ENCODE measurements at places on chromosomes 2 and 18. TPM values are rescaled to one million over a fixed set of nuclear protein-coding genes. Genes with fewer than 3 reads are reported as not detected.

GRCh38 chr18:23131693-23132319 is 3.5 kb upstream of the CABLES1 start:
- no peak overlapping the region for H3K4me3 ChIP-seq
- no peak for DNase-seq
- H3K27ac ChIP-seq, result no peak overlapping the region
- peaks cover 24% of the 10 kb centered on the region for H3K4me1 ChIP-seq
- no peaks in the 10 kb centered on the region for H3K27me3 ChIP-seq
- H3K36me3 ChIP-seq, result no peaks in the 10 kb centered on the region

- H3K36me3 ChIP-seq, result no peaks in the 10 kb centered on the region
- no peak overlapping the region for H3K27ac ChIP-seq
Observed at GRCh38 chr2:147382322-147382948, 462.4 kb upstream of the ACVR2A start.

DNA sequence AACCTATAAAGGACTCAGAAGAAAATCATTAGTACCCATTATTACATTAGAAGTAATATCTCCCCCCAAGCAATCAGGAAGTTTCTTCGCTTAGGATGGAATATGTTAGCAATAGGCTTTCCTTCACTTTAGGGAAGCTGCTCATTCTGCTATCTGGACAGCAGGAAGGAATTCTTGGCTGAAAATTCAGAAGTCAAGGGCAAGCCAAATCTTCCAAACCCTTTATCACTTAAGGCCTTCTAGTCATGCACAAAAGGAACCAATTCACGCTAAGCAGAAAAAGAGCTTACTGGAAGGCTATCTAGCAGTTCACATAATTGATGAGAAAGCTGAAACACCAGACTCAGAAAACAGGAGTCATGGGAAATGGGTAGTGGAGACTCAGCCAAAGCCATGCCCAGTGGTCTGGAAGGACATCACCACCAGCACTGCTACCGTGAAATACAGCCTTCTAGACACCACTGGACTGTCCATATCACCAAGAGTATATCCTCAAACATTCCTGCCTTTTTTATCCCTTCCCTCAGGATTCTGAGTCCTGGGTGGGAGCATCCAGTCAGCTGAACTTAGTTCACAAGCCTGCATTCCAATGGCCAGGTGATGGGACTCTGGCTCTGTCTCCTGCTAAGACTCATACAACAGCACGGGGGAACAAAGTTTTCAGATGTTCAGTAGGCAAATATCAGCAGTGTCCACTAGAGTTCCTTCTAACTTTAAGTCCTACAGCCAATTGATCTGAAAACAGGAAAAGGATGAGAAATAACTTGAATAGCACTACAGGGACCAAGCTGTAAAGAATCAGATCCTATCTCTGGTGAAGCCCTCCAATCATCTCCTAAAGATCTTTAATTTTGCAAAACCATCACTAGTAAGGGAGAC is 14.8 kb upstream of the ADAM17 start:
- DNase-seq, result no peak
- H3K36me3 ChIP-seq, result no peaks in the 10 kb centered on the region
- no peaks in the 10 kb centered on the region for H3K4me1 ChIP-seq
- H3K27ac ChIP-seq, result no peak overlapping the region

GRCh38 chr2:154195644-154196195 is 324.0 kb downstream of the GALNT13 start:
- H3K27me3 ChIP-seq, result no peaks in the 10 kb centered on the region
- H3K4me3 ChIP-seq, result no peak overlapping the region
- H3K36me3 ChIP-seq, result no peaks in the 10 kb centered on the region

GYPC gene
- 84.8 TPM for total RNA-seq

DNA sequence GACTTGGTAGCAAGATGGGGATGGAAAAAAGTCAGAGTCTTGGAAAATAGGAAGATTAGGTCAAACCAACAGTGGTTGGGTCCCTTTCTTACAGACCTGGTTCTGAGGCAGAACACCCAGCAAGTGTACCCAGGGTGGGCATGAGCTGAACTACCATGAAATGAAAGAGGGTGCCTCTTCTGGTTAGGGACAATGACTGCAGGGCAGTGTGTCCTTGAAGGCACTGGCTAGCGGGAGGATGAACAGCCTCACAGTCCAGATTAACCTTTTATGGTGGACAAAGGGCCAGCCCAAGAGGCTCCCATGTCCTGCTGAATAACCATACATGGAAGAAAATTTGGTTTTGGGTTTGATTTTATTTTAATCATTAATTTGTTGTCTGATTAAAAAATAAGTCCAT is 61.8 kb upstream of the CCDC85A start:
- H3K27ac ChIP-seq, result no peak overlapping the region
- no peaks in the 10 kb centered on the region for H3K36me3 ChIP-seq
- H3K4me1 ChIP-seq, result no peaks in the 10 kb centered on the region
- H3K4me3 ChIP-seq, result no peak overlapping the region

- no peaks in the 10 kb centered on the region for H3K27me3 ChIP-seq
- no peak overlapping the region for H3K4me3 ChIP-seq
- H3K36me3 ChIP-seq, result no peaks in the 10 kb centered on the region
- H3K4me1 ChIP-seq, result no peaks in the 10 kb centered on the region
- DNase-seq, result no peak
Observed at GRCh38 chr18:78859686-78860085, 119.9 kb upstream of the SALL3 start.

GRCh38 chr2:62382122-62382521 is 123.9 kb downstream of the TMEM17 start:
- H3K27me3 ChIP-seq, result no peaks in the 10 kb centered on the region
- no peaks in the 10 kb centered on the region for H3K36me3 ChIP-seq
- no peak overlapping the region for H3K27ac ChIP-seq
- no peak for DNase-seq

GRCh38 chr18:77069931-77070330 is 62.7 kb downstream of the MBP start:
- H3K4me3 ChIP-seq, result no peak overlapping the region
- no peaks in the 10 kb centered on the region for H3K27me3 ChIP-seq
- no peak for DNase-seq
- no peaks in the 10 kb centered on the region for H3K36me3 ChIP-seq
- H3K4me1 ChIP-seq, result peaks cover 72% of the 10 kb centered on the region

GRCh38 chr2:285531-285930 is 2.4 kb downstream of the ALKAL2 start:
- no peak overlapping the region for H3K4me3 ChIP-seq
- H3K36me3 ChIP-seq, result peaks cover 13% of the 10 kb centered on the region
- H3K27me3 ChIP-seq, result peaks cover 6% of the 10 kb centered on the region
- no peak for DNase-seq

DNA sequence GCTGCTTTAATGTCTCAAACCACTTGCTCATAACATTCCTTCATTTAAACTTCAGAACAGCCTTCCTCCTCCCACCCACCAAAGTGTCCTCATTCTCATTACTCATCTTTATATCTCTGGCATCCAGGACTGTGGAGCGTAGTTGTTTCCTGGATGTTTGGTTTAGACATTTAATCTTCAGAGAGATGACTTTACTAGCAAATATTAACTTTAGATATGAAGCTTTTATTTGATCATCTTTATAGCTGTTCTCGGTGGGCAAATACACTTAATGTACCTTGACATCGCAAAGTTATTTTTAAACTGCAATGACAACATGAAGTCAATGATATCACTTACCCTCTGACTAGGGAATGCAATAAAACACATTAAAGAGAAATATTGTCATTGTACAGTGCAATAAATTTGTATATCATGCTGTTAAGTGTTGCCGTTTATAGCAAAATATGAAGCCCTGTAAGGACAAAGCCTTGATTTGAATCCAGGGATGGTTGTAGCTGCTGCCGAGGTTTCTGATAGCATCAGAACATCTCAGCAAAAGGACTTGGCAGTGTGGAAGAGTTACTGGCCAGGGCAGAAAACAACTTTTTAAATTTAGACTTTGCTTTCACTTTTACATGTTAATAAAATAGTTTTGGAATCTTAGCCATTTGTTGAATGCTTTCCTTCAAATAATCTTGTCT is 4.6 kb upstream of the LAMA3 start:
- no peak overlapping the region for H3K27ac ChIP-seq
- DNase-seq, result no peak
- peaks cover 10% of the 10 kb centered on the region for H3K4me1 ChIP-seq
- H3K27me3 ChIP-seq, result no peaks in the 10 kb centered on the region
- H3K4me3 ChIP-seq, result no peak overlapping the region

DNA sequence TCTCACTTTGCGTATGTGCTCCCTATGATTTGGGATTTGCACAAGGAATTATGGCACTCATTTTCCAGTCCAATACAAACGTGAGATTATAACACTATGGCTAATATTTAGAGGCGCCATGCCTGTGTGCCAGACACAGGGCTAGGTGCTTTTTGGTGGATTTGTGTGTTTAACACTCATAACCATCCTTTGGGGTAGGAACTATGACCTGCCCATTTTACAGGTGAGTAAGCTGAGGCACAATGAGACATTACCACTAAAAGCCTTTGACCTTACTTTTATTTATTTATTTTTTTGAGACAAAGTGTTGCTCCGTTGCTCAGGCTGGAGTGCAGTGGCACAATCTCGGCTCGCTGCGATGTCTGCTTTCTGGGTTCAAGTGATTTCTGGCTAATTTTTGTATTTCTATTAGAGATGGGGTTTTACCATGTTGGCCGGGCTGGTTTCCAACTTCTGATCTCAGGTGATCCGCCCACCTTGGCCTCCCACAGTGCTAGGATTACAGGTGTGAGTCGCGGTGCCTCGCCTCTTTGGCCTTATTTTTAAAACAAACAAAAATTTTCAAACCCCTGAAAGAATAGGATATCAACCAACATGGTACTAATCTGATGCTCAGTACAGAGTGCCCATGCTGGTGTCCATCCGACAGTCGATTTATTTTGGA is 26.6 kb upstream of the GLI2 start:
- H3K4me1 ChIP-seq, result no peaks in the 10 kb centered on the region
- H3K27me3 ChIP-seq, result no peaks in the 10 kb centered on the region
- H3K27ac ChIP-seq, result no peak overlapping the region
- no peaks in the 10 kb centered on the region for H3K36me3 ChIP-seq
- no peak for DNase-seq

CHN1 gene
- total RNA-seq, result 9.4 TPM

DNA sequence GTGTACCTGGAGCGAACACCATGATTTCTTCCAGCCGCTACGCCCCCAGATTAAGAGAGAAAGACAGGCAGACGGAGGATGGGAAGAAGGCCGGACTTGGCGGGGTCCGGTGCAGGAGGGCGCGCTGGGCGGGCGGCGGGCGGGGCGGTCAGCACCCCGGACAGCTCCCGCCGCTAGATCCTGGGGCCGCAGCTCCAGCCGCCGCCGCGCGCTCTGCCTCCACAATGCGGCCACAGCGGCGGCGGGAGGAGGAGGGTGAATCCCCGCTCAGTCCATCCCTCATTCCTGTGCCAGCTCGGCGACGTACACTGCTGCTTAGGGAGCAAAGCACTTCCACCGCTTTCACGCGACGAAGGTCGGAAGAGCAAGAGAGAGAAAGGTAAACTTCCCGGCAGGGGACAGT is at the start of gene AKAIN1:
AKAIN1 (minus strand) TSS at position 226 of the 403 bp plus-strand sequence; CDS start at position 22, 204 bp downstream.
- no peaks in the 10 kb centered on the region for H3K36me3 ChIP-seq
- H3K4me1 ChIP-seq, result no peaks in the 10 kb centered on the region
- H3K4me3 ChIP-seq, result no peak within 1 kb of the TSS
- H3K27ac ChIP-seq, result no peak within 1 kb of the TSS

DNA sequence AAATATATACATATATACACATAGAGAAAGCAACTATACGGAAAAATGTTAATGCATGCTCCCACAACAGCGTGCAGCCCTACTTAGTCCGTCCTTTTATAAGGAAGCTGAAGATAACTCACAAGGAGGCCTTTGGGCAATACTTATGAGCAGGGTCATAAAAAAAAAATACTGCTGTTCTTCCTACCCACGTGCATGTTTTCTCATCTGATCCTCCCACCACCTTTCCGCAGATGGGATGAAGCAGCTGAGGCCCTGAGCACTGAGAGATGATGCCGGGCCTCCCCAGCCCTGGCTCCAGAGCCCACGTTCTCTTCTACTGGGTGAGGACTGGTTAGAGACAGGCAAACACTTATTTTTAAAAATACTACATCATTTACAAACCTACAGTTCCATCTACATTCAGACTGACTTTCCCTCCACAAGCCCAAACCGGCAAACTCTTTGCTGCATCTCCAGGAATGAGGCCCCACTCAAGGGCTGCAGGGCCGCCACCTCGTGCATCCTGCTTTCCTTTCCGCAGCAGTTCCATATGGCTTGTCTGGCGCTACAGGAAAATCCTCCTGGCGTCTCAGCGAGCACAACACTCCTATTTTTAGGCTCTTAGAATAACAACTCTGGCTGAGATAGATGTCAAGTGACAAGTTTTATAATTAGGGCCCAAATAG is 41.6 kb downstream of the TBC1D8 start:
- H3K36me3 ChIP-seq, result no peaks in the 10 kb centered on the region
- H3K27me3 ChIP-seq, result no peaks in the 10 kb centered on the region
- H3K4me3 ChIP-seq, result no peak overlapping the region
- H3K4me1 ChIP-seq, result peaks cover 56% of the 10 kb centered on the region
- DNase-seq, result no peak
- peak overlapping the region; percentile 7 for H3K27ac ChIP-seq

DNA sequence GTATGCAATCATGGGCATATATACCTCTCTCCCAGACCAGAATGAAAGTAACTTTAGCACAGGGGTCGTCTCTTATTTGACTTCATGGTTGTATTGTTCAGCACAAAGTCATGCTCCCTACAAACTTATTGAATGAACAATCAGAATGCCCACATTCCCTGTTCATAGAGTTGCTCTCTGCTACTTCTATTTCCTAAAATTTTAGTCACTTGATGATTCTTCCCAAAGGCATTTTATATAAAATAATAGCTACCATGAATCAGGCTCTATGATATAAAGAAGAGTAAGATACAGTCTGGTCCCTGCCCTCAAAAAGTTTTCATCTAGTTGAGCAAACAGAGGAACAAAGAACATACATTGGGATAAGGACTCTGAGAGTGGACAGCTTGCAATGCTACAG is 162.2 kb downstream of the SLC39A10 start:
- H3K27ac ChIP-seq, result no peak overlapping the region
- H3K4me1 ChIP-seq, result no peaks in the 10 kb centered on the region
- no peak overlapping the region for H3K4me3 ChIP-seq
- H3K36me3 ChIP-seq, result no peaks in the 10 kb centered on the region
- DNase-seq, result no peak

APLF gene
- 4.9 TPM for total RNA-seq

GRCh38 chr2:149739171-149739882 is 151.8 kb upstream of the MMADHC start:
- H3K4me1 ChIP-seq, result no peaks in the 10 kb centered on the region
- no peaks in the 10 kb centered on the region for H3K36me3 ChIP-seq
- H3K4me3 ChIP-seq, result no peak overlapping the region
- no peaks in the 10 kb centered on the region for H3K27me3 ChIP-seq
- DNase-seq, result no peak
- no peak overlapping the region for H3K27ac ChIP-seq

LYPD1 gene
- 1.2 TPM for total RNA-seq

- H3K27me3 ChIP-seq, result no peaks in the 10 kb centered on the region
- no peaks in the 10 kb centered on the region for H3K4me1 ChIP-seq
- no peaks in the 10 kb centered on the region for H3K36me3 ChIP-seq
- DNase-seq, result no peak
- no peak overlapping the region for H3K27ac ChIP-seq
Observed at GRCh38 chr2:178514664-178515063, 34.4 kb downstream of the PLEKHA3 start.

PLCD4 gene
- 0.30 TPM for total RNA-seq

CNGA3 gene
- 0.22 TPM for total RNA-seq

Data from upper lobe of left lung (tissue), 6 donors.